ENCODE measurements at places on chromosomes 16 and 17. TPM values are rescaled to one million over a fixed set of nuclear protein-coding genes. Genes with fewer than 3 reads are reported as not detected.

The SECTM1 gene
- 0.78 TPM for total RNA-seq

The LDHD gene
- total RNA-seq, result 0.31 TPM

The PDK2 gene
- total RNA-seq, result 9.0 TPM

DNA sequence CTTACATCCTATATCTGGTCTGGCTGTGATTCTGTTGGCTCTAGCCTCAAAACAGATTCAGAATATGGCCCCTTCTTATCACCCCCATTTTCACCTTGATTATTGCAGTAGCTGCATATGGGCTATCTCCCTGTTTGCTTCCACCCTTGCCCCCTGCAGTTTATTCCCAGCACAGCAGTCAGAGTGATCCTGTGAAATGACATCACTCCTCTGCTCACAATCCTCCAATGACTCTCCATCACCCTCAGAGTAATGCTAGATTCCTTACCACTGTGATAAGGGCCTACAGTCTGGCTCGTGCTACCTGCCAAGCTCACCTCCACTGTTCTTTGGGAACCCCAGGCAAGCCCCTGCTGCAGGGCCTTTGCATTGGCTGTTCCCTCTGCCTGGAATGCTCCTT is 92.5 kb downstream of the ASIC2 start:
- DNase-seq, result no peak

DNA sequence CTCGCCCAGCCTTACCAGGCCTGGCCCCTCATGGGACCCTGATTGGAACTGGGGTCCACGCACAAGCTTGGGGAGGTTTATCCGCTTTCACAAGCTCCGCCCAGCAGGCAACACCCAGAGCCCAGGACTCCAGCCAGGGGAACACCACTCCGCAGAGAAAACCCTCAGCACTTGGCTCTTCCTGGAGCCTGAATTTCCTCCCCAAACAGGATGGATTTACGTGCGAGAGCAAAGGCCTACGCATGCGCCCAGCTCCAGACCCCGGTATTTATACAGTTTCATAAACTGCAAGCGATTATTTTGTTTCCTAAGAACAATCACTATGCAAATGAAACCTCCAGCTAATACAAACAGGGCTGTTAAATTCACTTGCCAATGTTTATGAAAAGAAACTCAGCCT is 22.8 kb downstream of the ZNF423 start:
- no peak for DNase-seq

- DNase-seq, result no peak
Measured at GRCh38 chr16:35146723-35147458, 1687.5 kb downstream of the TP53TG3F start.

The SEZ6L2 gene
- 32.1 TPM for total RNA-seq

DNA sequence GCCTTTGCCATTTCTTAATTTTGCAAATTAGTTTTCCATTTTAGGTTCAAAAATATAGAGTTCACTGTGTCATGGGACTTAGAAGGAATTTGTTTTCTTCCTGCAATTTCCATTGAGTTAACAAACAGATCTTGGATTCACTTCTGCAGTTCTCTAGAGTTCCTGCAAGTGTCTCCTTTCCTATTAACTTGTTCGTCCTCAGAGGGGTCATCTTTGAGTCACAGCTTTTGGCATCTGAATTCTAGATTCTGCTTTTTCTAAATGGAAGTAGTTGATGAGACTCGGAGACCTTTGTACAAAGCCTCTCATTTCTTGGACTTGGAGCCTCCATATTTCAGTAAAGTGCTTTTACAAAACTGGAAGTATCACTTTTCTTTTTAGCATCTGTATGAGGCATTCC is 323.3 kb downstream of the BCAS3 start:
- DNase-seq, result no peak

DNA sequence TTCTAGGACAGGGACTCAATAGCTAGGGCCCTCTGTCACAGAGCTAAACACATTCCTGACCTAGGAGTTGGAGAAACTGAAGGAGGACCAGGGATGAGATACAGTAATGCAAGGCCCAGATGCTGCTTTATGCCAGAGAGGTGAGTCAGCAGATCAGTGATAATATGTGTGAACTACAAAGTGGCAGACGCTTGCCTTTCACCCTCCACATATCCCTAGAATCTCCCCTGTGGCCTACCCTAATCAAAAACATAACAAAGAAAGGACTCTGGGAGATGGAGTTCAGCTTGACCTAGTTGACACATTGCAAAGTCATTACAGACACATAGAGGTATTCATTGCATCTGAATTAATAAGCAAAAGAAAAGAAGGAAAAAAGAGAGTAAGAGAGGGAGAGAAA is 417.6 kb upstream of the DYNLRB2 start:
- no peak for DNase-seq

DNA sequence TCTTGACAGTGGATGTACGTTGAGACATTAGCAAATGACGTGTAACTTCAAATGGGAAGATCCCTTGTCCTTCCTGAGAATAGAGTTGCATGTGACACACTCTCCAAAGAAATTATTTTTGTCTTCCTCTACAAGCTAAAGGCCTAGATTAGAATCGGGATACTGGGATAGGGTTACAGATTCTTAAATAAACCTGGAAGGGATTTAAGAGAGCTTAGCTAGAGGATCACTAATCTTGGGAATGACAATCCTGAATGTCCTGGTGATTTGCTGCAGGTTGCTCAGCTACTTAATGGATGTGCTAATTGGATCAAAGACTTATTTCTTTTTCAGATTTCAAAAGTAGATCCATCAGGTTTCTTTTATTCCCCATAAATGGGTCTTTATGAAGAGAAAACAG is 101.9 kb downstream of the KCNJ2 start:
- no peak for DNase-seq

DNA sequence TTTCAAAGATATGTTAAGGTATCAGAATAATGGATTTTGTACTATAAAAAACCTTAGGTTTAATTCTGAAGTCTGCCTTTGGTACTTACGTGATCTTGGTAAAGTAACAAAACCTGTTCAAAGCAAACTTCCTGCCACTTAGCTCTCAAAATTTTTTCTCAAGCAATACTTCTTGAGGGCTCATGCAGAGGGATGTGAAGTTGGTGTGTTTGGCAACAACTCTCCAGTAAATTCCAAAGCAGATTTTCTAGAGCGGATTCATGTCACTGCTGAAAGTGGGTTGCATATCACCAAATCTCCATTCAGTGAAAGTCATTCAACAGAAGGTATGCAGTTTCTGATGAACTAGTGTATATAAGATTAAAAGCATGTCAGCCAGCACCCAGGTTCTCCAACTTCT is 856.7 kb downstream of the CDH8 start:
- DNase-seq, result no peak

DNA sequence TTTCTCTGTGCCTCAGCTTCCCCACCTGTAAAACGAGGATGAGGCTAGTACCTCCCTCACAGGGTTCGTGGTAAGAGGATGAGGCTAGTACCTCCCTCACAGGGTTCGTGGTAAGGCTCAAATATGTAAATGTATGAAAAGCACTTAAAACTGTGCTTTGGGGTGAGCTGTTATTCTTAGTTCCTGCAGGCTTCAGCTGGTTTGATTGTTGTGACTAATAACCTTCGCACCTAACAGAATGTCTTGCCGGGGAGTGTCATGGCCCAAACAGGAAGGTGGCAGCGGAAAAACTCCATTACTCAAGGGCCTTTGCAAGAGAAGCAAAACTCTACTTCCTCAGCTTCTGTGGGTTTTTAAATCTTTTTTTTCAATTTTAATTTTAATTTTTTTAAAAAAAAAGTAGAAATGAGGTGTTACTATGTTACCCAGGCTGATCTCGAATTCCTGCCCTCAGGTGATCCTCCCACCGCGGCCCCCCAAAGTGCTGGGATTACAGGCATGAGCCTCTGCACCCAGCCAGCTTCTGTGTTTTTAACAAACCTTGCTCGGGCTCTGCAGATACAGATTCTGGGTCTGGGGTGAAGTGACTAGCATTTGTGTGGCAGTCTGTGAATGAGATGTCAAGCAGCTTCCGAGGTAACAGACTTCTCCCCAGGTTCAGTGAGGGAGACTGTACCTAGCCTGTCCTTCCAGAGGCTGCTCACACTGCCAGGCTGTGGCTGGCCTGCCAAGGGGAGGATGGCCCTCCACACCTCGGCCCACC is 103.0 kb downstream of the RAB11FIP4 start:
- DNase-seq, result no peak

GRCh38 chr16:84062734-84063640 is 20.4 kb upstream of the SLC38A8 start:
- DNase-seq, result peak; percentile 67

The KRTAP3-1 gene
- not detected for total RNA-seq

- no peak for DNase-seq
Measured at GRCh38 chr16:86952769-86953168, 364.4 kb downstream of the C16orf95 start.

The TNFRSF13B gene
- total RNA-seq, result not detected

GRCh38 chr16:74474416-74474815 is 53.1 kb upstream of the CLEC18B start:
- no peak for DNase-seq

- DNase-seq, result no peak
Measured at GRCh38 chr16:15033309-15033707, 22.6 kb downstream of the NTAN1 start.

The HSD17B2 gene
- 0.47 TPM for total RNA-seq

The HSF5 gene
- total RNA-seq, result 0.16 TPM

GRCh38 chr16:89481356-89481955 is 8.9 kb downstream of the ANKRD11 start:
- DNase-seq, result no peak

The FGF11 gene
- total RNA-seq, result 18.2 TPM

DNA sequence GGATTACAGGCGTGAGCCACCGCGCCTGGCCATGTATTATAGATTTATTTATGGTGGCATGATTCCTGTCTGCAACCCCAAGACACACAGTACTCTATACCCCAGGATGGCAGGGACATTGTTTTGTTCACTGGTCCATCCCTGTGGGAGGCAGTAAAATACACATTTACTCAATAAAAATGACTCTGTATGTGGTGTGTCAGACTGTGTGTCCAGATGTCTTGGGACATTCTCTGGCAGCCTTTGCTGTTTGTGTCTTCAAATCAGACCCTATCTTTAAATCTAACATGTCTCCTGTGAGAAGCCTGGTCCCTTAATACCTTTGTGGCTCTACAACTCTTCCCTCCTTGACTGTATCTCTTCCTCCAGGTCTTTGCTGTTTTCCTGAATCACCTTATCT is 1.7 kb upstream of the COASY start:
- DNase-seq, result no peak

DNA sequence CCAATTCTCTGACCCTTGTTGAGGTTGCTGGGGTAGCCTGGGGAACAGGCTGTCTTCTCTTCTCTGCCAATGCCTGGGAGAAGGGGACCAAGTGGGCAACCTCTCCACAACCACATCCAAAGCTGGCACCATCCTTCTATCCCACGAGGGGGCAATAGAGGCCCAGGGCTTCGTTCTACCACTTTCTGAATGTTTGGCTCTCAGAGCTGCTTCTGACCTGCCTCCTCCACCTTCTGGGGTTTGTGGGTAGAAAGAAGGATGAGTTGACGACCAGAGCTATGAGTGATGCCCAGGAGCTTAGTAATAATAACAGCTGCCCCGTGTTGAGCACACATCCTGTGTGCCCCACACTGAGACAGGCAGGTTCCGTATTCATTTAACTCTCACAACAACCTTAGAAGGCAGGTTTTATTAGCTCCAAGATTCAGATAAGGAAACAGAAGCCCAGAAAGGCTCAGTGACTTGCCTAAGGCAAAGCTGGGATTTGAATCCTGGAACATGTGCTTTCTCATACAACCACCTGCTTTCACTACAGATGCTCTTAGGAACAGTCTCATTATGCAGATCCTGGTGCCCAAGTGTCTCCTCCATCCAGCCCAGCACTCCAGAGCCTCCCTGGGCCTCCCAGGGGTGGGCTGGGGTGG is 11.1 kb downstream of the TSPOAP1 start:
- DNase-seq, result no peak

GRCh38 chr17:68318103-68318991 is 27.1 kb downstream of the ARSG start:
- DNase-seq, result no peak

The CES5A gene
- 0.16 TPM for total RNA-seq

DNA sequence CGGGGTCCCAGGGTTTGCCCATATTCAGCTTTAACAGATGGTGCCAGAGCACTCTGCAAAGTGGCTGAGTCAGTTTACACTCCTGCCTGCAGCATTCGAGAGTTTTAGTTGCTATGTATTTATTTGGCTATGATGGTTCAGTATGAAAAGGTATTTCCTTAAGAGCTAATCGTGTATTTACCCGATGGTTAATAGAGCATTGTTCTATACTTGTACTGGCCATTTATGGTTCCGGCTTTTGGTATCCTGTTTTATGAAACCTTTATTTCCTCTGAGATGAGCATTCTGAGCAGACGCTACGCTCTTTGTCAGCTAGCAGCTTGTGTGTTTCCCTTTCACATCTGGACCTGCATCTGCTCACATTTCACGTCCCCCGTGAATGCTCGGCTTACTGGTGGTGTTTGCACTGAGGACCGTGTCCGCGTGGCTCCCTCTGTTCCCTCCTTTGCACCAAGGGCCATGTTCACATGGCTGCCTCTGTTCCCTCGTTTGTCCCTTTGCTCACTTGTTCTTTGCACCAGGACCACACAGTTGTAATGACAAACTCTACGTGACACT is 149.1 kb upstream of the CHMP6 start:
- no peak for DNase-seq

DNA sequence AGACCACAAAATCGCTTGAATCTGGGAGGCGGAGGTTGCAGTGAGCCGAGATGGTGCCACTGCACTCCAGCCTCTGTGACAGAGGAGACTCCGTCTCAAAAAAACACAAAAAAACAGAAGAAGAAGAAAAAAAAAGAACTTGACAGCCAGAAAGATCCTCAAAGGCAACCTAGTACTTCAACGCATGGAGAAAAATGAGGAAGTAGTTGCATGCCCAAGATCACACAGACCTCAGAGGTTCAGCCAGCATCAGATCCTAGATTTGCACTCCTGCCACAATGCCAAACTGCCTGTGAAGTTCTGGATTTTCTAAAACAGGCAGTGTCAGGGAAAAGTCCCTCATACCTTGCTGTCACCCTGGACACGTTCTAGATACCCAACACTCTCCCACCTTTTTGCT is 1.5 kb downstream of the ATPAF2 start:
- DNase-seq, result no peak

DNA sequence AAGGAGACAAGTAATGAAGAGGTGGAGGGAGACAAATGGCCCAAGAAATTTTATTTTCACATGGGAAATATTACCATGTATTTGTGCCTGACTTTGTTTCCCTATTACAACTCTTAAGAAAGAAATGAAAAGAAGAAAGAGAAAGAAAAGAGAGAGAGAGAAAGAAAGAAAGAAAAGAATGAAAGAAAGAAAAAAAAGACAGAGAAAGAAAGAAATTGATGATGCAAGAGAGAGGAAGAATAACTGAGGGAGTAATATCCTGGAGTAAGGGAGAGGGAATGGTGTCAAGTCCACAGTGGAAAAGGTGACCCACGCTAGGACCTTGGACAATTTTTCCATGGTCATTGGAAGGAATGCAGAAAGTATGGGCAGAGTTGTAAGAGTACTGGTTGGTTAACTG is 10.1 kb upstream of the ACSM3 start:
- DNase-seq, result no peak

Data from occipital lobe (tissue), 3 donors.